ENCODE measurements at places on chromosomes 16 and 17.
A peak's percentile ranks its signal among the peaks of the same experiment; 100 is the strongest.

DNA sequence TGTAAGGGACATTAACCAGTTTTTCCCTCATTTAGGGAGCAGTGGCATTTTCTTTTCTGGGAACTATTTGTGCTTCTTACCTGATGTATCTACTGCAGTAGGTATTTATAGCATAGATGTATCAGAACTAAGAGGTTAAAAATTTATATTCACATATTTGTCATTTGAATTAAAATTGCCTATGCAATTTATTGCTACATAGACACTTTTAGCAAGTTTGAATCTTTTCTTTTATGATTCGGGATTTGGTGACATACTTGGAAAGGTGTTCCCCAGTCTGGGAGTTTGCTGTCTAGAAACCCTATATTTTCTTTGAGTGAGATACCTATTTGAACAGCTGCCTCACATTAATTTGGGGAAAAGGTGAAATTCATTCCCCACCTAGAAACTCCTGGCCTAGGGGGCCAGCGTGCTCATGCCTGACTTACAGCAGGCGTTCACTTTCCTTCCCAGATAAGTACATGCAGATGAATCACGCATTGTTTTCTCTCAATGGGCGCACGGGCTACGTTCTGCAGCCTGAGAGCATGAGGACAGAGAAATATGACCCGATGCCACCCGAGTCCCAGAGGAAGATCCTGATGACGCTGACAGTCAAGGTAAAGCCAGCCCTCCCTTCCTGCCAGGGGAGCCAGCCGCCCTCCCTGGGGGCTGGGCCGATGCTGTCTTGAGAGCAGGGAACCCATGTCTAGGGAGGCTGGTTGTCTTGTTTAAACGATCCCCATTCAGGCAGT is 73.8 kb downstream of the SDR42E1 start:
- DNase-seq = no peak

DNA sequence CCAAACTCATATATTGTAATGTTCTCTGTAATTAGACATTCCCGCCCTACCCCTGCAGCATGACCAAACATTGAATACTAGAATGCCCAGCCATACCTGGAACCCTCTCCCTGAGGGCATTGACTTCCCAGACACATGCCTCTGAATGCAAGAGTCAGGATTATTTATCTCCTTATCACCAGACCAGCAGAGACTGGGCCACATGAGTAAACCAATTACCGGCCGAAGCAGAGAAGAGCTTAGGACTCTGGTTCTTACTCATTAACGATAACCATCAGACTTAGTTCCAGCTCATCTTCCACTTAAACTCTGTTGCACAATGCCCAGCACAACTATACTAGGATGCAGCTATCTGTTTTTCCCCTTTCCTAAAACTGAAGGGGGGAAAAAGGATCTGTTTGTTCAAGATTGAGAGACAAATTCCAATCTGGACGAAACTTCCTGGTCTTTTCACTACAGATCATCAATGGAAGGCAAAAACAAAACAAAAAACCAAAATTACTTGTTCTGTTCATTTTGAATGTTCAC is 88.2 kb upstream of the CORO6 start:
- no peak for DNase-seq

DNA sequence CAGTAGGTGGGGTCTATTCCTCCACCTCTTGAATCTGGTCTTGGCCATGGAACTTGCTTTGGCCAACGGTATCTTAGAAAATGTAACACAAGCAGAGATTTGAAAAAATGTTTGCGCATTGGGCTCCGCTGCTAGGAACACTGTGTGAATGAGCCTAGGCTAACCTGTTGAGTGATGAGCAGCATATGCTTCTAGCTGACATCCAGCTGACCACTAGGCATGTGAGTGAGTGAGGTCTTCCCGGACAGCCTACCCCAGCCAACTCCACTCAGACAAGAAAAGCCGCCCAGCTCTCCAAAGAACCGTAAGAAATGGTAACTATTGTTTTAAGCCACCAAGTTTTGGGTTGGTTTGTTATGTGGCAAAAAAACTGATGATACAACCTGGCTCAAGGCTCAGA is 31.4 kb upstream of the BCO1 start:
- no peak for DNase-seq

- peak; percentile 20 for DNase-seq
These were observed 4.5 kb downstream of the TMEM100 start for GRCh38 chr17:55717898-55718735.

DNA sequence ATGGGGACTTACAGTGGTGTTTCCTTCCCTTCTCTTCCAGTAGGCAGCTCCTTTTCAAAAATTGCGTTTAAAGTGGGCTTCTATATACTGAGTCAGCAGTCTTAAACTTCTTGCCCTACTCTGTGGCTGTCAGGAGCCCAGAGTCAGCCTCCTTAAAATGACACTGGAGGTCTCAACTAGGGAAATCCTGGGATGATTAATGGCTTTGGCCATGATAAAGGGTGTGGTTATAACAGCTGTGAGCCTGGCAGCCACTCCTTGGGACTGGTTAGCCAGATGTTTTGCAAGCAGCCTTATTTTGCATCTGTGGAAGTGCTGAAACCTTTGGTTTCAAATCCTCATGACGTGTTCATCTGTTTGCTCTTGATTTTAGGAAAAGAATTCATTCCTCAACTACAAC is 25.0 kb downstream of the TAC4 start:
- no peak for DNase-seq

GRCh38 chr16:78396046-78396445 is 296.6 kb downstream of the WWOX start:
- DNase-seq = no peak

DNA sequence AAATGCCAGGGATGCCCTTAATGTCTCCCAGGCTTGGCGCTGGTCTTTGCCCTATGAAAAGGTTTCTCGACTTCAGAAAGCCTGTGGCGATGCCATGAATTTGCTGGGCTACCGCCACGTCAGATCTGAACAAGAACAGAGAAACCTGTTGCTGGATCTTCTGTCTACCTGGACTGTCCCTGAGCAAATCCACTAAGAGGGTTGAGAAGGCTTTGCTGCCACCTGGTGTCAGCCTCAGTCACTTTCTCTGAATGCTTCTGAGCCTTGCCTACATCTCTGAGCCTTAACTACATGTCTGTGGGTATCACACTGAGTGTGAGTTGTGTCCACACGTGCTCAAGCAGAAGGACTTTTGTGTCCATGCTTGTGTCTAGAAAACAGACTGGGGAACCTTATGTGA is 11.4 kb downstream of the CHST4 start:
- DNase-seq = no peak

GRCh38 chr16:87017371-87018012 is 299.7 kb downstream of the C16orf95 start:
- no peak for DNase-seq
